Activated CD8-positive, alpha-beta memory T cell treated with anti-CD3 and anti-CD28 coated beads, Interleukin-2, amount 10 ng/mL, durations not matched to agents 7 days and 5 days (primary cell): ENCODE measurements at places on chromosomes 1 and 21.
A peak's percentile ranks its signal among the peaks of the same experiment; 100 is the strongest.

DNA sequence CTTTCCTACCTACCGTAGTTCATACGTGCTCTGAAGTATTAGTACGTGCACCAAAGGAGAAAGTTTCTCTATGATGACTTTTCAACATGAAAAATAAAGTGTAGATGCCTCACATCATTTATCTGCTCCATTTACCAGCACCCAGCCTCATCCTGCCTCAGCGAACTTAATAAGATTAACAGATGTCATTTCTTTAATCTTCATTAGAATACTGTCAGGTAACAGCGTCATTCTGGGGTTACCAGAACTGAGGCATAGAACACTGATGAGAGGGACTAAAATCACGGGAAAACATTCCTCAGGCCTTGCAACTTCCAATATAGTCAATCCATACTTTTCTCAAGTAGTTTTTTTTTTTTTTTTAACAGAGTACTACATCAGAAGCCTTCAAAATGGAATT, 43.2 kb upstream of the DISC1 start:
- no peak for DNase-seq

DNA sequence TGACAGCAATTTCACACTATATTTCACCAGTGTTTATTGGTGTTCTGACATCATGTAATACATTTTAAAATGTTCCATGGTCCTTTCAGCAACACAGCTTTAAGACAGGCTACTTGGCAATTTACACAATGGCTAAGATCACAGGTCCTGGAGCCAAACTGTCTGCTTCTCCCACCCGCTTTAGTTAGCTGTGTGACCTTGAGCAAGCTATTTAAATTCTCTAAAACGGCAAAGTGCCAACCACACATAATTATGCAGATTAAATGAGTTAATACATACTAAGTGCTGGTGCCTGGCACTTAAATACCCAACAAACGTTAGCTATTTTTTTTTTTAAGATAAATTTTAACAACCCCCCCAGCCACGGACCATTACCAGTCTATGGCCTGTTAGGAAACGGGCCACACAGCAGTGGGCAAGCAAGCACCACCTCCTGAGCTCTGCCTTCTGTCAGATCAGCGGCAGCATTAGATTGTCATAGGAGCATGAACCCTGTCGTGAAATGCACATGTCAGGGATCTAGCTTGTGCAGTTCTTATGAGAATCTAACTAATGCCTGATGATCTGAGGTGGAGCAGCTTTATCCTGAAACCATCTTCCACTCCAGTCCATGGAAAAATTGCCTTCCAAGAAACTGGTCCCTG, 26.9 kb downstream of the SOD1 start:
- no peak for DNase-seq

- DNase-seq, result peak; percentile 74
Observed at GRCh38 chr1:84862810-84863251, 30.2 kb downstream of the LPAR3 start.

DNA sequence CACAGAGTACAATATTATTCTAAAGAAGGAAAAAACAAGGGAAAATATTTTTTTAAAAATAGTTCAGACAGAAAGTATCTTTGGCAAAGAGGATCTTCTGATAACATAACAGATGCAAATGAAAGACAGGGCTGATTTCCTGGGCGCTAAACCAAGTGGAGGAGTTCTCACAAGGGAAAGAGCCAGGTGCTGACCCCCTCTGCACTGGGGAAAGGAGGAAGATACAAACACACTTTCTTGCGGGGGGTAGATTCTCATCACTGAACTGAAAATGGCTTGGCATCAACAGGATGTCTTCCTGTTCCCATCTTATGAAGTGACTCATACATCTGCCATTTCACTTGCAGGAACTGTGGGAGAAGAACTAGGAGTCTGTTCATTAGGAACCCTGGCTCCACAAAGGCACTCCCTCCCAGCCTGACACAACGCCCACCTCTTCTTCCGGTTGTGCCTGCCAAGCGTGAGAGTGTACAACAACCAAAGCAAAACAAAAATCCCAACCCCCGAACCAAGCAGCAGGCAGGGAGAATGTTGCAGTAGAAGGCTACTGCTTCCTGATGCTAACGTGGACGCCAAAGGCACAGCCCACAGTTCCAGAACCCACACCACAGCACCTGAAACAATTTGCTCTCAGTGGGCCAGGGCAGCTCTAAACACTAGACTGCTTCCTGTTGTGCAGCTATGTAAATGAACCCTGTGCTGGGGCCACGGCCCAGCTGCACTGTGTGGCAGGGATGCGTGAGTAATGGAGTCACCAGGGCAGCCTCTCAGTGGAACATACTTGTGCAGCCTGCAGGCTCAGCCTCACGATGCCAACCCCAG, 51.0 kb downstream of the GADD45A start:
- peak; percentile 65 for DNase-seq

- DNase-seq, result no peak
Observed at GRCh38 chr1:180188091-180188506, 33.4 kb downstream of the QSOX1 start.

- DNase-seq, result no peak
Observed at GRCh38 chr1:209879539-209879938, 51.8 kb downstream of the UTP25 start.

- DNase-seq, result no peak
Observed at GRCh38 chr1:18955131-18955440, 1.4 kb downstream of the IFFO2 start.

GRCh38 chr1:40668769-40669525, 3.5 kb upstream of the RIMS3 start:
- DNase-seq, result peak; percentile 89
